ENCODE measurements at places on chromosomes 16 and 17. TPM values are rescaled to one million over a fixed set of nuclear protein-coding genes. Genes with fewer than 3 reads are reported as not detected.

CCNF gene
- 35.8 TPM for total RNA-seq

TMEM220 gene
- total RNA-seq = 9.3 TPM

ABCA9 gene
- total RNA-seq = 0.05 TPM

ASGR1 gene
- total RNA-seq = 1.3 TPM

OMG gene
- total RNA-seq = not detected

UNC45B gene
- total RNA-seq = not detected

KNOP1 gene
- 70.1 TPM for total RNA-seq

LGALS9B gene
- not detected for total RNA-seq

RNU2-1 gene
- 4,481 TPM for total RNA-seq

TPSD1 gene
- total RNA-seq = 0.26 TPM

BAHCC1 gene
- total RNA-seq = 77.4 TPM

TEX19 gene
- total RNA-seq = 0.21 TPM

DNA sequence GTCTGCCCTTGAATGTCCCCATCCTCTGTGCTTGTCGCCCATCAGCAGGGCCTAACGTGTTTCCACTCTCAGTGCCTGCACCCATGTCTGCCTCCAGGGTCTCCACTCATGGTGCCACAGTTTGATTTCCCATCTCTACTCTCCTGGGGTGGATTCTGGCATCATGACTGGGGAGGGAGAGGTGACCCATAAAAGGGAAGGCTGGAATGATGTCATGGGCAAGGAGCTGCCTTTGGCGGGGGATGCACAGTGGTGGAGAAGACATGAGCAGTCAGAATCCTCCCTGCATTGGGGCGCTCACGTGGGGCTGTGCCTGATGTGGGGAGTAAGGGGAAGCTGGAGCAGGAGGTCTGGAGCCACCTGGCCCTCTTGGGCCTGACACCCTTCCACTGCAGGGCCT is 100.9 kb downstream of the USP22 start:
- no peak for DNase-seq

DNA sequence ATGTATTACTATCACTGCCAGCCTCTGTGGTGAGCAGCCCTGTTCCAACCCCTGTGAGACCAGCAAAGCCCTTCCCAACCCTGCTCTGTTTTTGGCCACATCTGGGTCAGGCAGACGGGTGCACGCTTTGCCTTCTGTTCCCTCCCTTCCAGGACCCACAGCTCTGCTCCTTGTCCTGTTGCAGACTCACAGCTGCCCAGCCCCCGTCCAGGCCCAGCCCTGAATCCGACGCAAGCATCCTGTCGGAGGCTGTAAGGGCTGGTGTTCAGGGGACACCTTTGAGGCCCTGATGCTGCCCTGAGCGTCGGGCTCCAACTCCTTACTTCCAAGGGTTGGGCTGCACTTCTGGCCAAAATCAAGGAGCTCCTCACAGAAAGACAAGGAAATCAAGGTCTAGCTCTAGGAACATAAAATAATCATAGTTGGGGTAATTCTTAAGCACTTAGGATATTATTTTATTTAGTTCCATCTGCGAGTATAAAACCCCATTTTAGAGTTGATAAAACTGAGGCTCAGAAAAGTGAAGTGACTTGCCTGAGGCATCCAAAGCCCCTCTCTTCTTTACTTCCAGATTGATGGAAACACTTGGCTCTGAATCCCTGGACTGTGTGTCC is 14.3 kb upstream of the SRCIN1 start:
- DNase-seq = no peak

- DNase-seq = no peak
Measured at GRCh38 chr16:83336603-83337002, 471.2 kb upstream of the HSBP1 start.

DNA sequence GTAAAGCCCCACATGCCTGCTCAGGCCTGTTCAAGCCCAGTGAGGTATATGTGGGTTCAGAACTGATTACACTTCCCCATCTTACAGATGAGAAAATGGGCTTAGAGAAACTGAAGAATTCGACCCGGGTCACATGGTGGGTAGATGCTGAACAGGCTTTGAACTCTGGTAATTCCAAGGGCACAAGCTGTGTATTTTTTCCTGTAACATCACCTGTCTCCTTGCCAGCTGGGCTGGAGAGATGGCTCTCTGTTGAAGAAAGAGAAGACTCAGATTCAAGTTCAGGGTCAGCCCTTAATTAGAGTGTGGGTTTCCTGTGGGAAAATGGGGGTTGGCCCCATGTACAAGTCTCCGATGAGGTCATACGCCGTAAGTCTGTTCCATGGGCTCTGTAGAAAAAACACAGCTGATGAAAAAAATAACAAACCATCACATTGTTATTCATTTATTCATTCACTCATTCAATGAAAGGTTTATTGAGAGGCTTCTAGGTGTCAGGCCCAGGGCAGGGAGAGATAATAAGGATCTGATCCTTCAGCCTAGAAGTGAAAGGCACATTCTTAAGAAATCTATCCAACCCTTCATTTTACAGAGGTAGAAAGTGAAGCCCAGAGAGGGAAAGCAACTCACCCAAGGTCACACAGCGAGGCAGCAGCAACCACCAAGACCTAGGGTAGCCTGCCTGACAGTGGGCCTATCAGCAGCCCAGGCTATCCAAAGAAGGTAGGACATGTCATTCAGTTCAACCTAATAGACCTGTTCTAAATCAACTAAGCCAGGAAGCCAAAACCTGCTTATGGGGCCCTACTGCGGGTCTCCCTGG is 482.8 kb downstream of the SOX9 start:
- DNase-seq = no peak

GRCh38 chr17:40539711-40540411 is 25.4 kb downstream of the CCR7 start:
- no peak for DNase-seq

DNA sequence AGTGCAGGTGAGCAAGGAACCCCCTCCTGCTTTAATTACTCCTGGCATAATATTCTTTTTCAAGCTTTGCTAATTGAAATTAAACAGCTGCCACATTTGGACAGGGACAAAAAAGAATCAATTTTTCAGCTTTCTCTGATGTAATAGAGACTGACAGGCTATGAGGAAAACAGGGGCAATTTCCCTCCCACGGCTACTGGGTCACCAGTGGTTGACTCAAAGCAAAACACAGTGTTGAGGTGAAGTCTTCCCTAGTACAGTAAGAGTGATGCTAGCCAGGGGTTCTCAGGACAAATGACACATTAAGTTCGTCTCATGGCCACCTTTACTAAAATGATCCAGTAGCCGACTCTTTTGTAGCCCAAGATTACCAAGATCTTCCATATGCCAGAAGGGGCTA is 38.6 kb upstream of the PMFBP1 start:
- DNase-seq = no peak

DNA sequence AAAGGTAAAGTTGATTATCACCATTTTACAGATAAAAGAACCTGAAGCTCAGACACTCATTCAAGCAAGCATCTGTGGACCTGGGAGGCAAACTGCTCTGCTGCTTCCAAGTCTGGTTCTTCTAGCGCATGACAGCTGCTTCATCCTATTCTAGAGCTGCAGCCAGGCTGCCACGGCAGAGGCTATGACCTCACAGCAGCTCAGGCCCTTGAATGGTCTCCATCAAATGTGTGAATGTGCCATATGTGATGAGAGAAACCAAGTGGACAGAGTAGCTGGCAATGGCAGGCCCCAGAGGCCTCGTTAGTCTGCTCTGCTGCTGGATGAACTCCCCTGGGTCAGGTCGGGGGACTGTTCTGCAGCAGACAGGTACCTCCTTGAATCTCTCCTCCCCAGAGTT is 30.7 kb upstream of the FOXJ1 start:
- no peak for DNase-seq

DNA sequence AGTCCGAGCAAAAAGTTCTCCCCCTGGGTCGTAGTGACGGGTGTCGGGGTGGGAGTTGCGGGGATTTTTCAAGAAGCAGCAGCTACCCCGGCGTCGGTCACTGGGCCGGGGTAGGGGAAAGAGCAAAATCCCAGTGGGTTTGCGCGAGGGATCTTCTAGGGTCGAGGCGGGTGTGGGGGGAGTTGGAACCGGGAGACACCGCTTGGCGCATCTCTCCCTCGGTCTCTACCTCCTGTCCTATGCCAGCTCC is 2.3 kb upstream of the UBTF start:
- no peak for DNase-seq

GRCh38 chr17:48604770-48605329 is at the start of gene HOXB6:
HOXB6 (minus strand) TSS chr17:48604986; CDS start chr17:48598150, 6,836 bp downstream.
- DNase-seq = no peak

DNA sequence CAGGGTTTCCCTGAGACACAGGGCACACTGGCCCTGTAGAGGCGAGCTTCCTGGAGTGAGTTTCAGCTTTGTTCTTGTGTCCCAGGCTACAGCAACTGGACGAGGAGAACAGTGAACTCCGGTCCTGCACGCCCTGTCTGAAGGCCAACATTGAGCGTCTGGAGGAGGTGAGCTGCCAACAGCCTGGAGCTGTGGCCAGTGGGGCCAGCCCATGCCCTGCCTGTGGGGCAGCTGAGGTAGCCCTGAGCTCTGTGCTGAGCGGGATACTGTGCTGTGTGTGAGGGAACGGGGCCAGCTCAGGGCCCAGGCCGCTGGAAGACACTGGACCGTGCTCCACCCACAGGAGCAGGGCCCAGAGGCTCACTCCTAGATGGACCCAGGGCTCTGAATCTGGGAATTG is 8.7 kb upstream of the CAPN15 start:
- no peak for DNase-seq

DNA sequence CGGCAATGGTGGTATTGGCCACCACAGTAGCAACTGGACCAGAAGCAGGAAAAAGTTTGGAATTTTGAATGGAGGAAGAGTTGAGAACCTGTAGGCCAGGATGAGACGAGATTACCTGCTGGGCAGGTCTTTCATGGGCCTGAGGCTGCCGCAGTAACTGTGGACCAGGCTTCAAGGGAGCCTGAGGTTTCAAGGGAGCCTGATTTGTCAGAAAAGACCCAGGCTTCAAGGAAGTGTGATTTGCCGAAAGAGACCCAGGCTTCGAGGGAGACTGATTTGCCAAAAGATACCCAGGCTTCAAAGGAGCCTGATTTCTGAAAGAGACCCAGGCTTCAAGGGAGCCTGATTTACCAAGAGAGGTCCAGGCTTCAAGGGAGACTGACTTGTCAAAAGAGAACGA is 66.6 kb upstream of the ARL4D start:
- DNase-seq = no peak

GRCh38 chr17:77601054-77601979 is 357.2 kb upstream of the TNRC6C start:
- DNase-seq = no peak

DNA sequence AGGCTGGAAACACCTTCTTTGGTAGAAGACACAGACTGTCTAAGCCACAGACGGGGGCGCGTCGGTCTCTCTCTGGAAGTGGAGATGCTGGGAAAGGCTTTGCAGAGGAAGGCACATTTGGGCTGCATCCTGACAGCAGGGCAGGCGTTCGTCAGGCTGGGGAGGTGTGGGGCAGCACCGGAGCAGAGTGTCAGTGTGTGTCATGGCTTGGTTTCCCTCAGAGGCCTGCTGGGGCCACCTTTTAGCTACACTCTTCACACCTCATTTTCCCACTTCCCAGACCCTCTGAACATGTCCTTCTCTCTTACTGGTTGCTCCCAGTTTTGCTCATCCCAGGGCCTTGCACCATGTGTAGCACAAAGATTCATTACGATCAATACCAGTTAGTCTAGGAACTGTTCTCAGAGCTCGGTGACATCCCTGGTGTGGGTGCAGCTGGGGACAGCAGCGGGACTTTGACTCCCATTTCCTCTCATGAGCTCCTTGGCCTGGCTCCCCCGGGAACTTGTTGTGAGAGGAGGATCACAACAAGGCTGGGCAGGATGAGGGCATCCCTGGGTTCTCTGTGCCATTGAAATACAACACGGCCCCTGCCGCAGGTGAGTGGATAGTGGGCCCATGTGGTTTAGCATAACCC is 33.1 kb downstream of the SMARCE1 start:
- no peak for DNase-seq

GRCh38 chr17:52673791-52674190 is 515.3 kb upstream of the CA10 start:
- no peak for DNase-seq
